ENCODE measurements at places on chromosomes 11 and 22. TPM values are rescaled to one million over a fixed set of nuclear protein-coding genes. Genes with fewer than 3 reads are reported as not detected.

DNA sequence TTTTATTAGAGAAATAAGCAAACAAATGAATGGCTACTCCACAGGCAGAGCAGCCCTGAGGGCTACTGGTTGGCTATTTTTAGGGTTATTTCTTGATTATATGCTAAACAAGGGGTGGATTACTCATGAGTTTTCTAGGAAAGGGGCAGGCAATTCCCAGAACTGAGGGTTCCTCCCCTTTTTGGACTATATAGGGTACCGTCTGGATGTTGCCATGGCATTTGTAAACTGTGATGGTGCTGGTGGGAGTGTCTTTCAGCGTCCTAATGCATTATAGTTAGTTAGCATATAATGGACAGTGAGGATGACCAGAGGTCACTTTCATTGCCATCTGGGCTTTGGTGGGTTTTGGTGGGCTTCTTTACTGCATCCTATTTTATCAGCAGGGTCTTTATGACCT is 19.2 kb downstream of the SLC22A6 start:
- DNase-seq, result no peak

DNA sequence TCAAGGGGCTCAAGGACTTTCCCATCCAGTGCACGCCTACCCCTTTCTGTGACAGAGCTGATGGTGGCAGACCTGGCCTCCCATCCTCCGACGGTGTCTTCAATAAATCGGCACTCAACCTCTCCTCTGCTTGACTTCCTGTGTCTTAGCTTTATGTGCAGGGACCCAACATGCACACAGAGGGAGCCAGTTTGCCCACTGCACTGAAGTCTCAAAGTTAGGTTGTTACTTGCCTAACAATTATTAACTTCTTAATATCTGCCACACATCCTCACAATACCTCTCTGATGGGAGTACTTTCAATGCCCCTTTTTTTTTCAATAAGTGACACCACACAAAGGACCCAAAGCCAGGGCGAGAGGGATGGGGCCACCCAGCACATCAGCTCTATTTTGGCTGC is 3.6 kb downstream of the IZUMO1R start:
- no peak for DNase-seq

GRCh38 chr22:23775779-23776375 is 3.2 kb downstream of the MMP11 start:
- no peak for DNase-seq

DNA sequence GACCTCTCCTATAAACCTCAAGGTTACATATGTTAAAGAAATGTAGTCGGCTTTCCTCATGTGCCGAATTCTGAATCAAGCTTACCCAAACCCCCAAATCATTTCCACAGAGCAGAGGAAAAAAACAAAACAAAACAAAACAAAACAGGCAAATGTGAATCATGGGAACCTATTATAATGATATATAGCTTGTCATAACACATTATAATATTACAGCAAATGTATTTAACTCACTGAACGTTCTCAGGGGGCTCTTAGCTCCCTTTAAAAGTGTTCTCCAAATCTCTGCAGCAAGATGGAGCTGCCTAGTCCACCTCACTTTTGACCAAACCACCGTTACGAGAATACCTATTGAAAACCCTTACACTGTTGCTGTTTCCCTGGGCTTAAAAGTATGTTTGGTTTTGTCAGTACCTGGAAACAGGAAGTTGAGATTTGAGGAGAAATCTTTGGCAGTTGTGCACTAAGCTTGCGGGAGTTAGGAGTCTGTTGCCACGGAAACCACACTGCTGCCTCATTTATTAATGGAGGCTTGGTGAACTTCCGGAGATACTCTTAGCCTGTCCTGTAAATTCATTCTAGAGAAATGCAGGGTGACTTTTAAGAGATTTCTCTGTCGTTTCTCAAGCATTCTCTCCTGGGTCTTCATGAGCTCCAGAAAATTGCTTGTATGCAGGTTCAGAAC is 167.0 kb upstream of the RASSF10 start:
- peak; percentile 67 for DNase-seq

- no peak for DNase-seq
These were observed 796 bp downstream of the TIMP3 start for GRCh38 chr22:32802237-32802765.

GRCh38 chr11:61541598-61541997 is 33.0 kb downstream of the LRRC10B start:
- DNase-seq, result peak; percentile 80

- no peak for DNase-seq
These were observed 40.0 kb downstream of the PHF21B start for GRCh38 chr22:44969817-44970216.

GRCh38 chr11:35515224-35515623 is 10.2 kb downstream of the PAMR1 start:
- no peak for DNase-seq

GRCh38 chr11:37343290-37343689 is 745.3 kb upstream of the RAG2 start:
- DNase-seq, result no peak

GRCh38 chr22:28560046-28560742 is 119.4 kb downstream of the TTC28 start:
- DNase-seq, result no peak

- no peak for DNase-seq
These were observed 13.5 kb downstream of the OAF start for GRCh38 chr11:120224361-120224760.

DNA sequence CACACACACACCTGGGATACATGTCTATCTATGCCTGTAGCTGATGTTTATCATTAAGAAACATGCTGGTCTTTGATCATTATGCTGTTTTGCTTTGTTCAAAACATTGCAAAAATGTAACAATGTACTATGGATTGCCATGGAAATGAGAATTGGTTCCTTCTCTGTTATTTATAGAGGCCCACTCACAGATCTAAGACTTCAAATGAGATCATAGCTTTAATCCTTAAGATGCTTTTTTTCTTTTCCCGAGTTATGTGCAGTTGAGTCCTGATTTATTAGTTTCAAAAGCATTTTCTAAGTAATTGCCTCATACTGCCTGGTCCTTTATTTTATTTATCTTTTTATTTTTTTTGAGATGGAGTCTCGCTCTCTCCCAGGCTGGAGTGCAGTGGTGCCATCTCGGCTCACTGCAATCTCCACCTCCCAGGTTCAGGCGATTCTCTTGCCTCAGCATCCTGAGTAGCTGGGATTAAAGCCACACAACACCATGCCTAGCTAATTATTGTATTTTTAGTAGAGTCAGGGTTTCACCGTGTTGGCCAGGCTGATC is 131.4 kb downstream of the LUZP2 start:
- DNase-seq, result no peak

GRCh38 chr11:83115551-83115950 is 41.4 kb upstream of the PCF11 start:
- peak; percentile 12 for DNase-seq

- no peak for DNase-seq
These were observed 14.8 kb upstream of the LMO2 start for GRCh38 chr11:33906484-33907186.

DNA sequence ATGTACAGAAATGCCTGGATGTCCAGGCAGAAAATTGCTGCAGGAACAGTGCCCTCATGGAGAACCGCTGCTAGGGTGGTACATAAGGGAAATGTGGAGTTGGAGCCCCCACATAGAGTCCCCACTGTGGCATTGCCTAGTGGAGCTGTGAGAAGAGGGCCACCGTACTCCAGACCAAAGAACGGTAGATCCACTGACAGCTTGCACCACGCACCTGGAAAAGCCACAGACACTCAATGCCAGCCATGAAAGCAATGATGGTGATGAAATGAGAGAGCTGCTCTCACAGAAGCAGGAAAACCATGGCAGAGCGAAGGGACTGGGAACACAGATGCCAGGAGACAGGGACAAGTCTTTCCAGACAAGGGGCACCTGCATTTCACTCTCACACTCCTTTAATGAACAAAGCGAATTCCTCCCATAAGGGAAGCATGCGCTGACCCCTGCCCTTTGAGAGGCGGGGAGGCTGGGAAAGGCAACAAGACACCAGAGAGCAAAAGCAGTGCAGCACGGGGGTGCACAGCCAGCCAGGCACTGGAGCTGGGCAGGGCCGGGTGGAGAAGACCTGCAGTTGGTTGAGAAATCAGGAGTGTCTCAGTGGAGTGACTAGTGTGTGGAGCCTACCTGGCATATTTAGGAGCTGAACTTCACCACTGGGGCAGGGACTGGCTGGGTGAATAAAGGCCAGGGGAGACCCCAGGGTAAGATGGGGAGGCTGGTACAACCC is 1025.2 kb downstream of the TBC1D22A start:
- no peak for DNase-seq

GRCh38 chr11:66720899-66721470 is 8.0 kb downstream of the SPTBN2 start:
- no peak for DNase-seq

GRCh38 chr22:42720263-42721044 is at the start of gene A4GALT:
TSS of gene A4GALT (minus strand) at chr22:42720870. CDS start at chr22:42693951, 26,919 bp downstream.
- DNase-seq, result peak; percentile 54

- DNase-seq, result no peak
These were observed 986.5 kb upstream of the CHORDC1 start for GRCh38 chr11:91209306-91209705.

DNA sequence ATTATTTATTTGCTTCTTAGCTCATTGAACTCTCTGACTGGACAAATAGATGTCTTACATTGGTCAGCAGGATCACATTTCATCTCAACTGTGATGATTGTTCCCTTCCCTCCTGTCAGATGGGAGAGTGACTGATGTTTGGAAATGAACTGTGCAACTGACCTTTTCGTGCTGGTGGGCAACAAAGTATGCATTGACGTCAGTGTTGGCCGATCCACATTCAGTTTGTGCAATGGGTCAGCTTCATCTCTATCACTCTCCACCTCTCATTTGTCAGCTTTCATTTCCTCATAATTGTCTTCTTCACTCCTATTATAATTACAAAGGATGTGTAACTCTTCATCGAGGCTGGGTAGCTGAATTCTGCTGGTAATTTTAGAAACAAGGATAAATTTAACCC is 71.3 kb downstream of the PPP2R1B start:
- DNase-seq, result no peak

DNA sequence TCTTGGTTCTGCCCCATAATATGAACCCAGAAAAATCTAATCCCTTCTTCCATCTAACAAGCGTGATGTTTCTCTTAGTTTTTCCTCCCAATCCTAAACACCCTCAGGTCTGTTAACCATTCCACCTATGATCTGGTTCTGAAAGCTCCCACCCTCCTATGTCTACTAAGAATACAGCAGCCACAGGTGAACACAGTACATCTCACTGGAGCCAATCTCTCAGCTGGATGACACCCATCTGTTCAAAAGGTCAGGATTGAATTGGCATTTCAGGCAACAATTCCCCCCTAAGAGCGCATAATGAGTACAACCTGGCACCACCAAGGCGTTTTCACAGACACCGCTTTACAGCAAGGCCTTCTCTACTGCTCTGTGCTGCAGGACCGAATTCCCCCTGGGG is 19.0 kb upstream of the APOA1 start:
- no peak for DNase-seq

GRCh38 chr11:131864228-131864627 is 493.8 kb downstream of the NTM start:
- DNase-seq, result no peak

DNA sequence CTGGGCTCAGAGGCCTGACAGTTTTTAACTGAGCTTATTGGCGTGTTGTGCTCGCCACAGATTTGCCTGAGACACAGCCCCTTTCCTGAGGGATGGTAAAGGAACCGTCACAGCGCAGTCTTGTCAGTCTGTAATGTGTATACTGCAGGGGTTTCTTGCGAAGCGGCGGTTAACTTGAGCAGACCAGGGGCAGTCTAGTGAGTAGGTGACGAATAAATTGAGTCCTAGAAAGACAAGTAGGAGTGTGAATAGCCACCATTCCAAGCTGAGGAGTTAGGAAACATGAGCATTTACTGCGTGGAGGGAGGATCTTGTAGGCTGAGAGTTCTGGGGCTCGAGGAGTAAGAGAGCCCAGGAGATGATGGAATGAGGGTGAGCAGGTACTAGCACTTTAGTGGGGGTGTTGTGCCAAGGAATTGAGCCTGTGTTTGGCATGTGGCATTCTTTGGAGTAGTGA is 1.4 kb downstream of the MED15 start:
- DNase-seq, result no peak

GRCh38 chr11:15107730-15108515 is 6.8 kb upstream of the INSC start:
- DNase-seq, result no peak

DNA sequence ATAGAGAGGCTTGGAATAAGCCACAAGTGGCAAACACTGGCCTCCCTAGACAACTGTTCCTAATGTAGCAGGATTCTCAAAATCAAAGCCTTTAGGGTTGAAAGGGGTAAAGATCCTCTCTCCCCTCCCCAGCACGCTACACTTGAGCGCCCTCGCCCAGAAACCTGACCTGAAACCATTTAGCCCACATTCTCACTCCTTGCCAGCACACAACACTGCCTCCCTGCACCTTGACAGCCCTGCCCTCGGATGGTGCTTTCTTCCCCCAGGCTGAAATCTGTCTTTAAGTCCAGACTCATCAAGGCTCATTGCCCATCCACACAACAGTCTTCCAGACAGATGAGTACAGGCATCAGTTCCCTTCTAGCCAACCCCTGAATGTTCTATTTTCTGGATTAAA is 26.5 kb downstream of the CWC15 start:
- no peak for DNase-seq

DNA sequence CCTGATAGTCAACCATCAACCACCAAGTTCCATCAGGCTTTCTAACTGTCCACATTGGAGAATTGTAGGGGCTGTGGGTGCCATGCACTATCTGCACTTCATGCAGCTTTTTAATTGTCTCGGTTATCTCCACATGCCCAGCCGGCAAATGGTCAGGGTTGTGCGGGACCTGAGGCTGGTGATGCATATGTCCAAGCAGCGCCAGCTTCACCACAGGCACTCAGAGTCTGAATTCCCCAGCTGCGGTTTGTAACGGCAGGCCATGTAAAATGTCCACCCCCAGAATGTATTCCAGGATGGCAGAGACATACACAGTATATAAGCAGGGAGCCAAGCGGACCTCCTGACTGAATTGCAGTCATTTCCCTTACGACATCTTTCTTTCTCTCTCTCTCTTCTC is 435.6 kb downstream of the DYNC2H1 start:
- no peak for DNase-seq

CCDC87 gene
- total RNA-seq, result 1.2 TPM

SEPTIN5 gene
- total RNA-seq, result 7.7 TPM

OR2AG2 gene
- total RNA-seq, result 0.31 TPM

YPEL4 gene
- 0.82 TPM for total RNA-seq

MRGPRG gene
- total RNA-seq, result not detected

WEE1 gene
- total RNA-seq, result 149 TPM

GP1BB gene
- total RNA-seq, result 1.3 TPM

MMP13 gene
- not detected for total RNA-seq

TRIM49B gene
- total RNA-seq, result not detected

BDNF gene
- 5.1 TPM for total RNA-seq

PARVG gene
- total RNA-seq, result not detected

ALDH3B2 gene
- total RNA-seq, result not detected

SLC22A8 gene
- total RNA-seq, result not detected

OR51B4 gene
- not detected for total RNA-seq
